ENCODE measurements at places on chromosomes 5 and 9.

DNA sequence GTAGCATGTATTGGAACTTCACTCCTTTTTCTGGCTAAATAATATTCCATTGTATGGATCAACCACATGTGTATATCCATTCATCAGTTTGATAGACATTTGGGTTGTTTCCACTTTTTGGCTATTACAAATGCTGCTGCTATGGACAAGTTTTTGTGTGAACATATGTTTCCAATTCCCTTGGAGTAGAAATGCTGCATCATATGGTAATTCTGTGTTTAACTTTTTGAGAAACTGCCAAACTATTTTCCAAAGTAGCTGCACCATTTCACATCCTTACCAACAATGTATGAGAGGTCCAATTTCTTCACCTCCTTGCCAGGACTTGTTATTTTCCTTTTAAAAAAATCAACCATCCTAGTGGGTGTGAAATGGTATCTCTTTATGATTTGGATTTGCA is 8.4 kb downstream of the FRRS1L start:
- no peak for DNase-seq

GRCh38 chr5:108672639-108673038 is 75.1 kb upstream of the FER start:
- DNase-seq, result no peak

DNA sequence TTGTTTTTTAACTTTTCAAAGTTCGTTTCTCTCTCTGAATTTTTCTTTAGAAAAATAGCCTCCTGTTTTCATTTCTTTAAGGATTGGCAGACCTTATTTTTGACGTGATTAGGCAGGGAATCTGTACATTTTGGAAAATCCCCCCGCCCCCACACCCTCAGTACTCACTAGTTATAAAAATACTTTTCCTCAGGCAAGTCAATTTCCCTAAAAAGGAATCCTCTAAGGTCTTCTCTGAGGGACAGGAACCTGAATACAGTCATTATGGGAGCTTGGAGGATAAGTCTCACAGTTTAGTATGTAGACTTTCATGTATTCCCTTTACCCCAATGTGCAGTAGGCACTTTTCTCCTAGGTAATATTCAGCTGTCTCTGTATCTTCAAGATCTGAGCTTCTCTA is 3.9 kb upstream of the FER start:
- DNase-seq, result no peak

- DNase-seq, result no peak
These were observed 41.1 kb upstream of the CDC42SE2 start for GRCh38 chr5:131222731-131223130.

GRCh38 chr9:87567001-87567400 is 69.3 kb downstream of the DAPK1 start:
- DNase-seq, result no peak

DNA sequence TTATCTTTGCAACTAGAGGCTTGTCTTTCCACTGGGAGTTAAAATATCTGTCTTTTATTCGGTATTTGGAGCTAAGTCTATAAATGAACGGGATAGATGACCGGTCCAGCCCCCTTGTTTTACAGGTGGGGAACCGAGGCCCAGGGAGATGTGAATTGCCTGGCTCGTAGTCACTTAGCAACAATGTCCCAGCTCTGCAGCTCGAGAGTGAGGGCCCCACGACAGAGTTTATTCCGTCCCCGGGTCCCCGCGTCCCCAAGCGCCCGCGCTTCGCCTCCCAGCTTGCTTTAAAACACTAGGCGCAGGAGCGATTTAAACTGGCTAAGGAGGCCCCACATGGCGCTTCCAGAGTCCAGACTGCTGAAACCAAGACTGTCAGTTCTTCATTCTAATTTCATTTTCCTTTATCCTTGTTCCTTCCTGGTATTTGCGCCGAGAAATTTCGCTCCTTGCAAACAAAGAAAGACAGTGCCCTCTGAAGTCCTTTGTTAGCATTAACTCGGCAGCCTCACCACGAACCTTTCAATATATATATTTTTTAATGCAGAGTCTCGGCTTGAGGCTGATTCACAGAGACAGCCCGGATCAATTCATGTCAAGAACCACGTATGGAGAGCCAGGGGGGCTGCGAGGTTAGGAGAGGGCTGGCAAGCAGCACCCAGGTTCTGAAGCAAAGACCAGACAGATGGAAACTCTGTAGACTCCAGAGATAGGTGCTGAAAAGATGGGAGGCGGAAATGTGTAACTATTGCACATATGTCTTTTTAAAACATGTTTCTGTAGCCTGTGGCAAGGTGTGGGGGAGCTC is 1.4 kb upstream of the ENC1 start:
- DNase-seq, result peak; percentile 35

- DNase-seq, result no peak
These were observed 64.1 kb downstream of the PLAC8L1 start for GRCh38 chr5:146041180-146041789.

DNA sequence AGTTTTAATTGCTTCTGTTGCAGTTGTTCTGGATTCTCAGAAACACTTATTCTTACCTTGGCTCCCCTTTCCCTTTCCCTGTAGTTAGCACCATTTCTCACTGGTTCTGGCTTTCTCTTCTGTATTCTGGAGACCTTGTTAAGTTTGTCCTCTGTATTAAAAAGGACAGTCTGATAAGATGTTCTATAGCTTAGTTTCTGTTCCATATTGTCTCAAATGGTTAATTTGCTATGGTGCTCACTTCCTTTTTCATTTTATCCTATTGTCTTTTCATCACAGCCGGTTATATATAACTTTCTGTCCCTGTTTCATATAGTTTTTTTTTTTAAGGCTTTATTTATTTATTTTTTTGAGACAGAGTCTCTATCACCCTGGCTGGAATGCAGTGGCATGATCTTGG is 41.4 kb upstream of the KIAA1958 start:
- DNase-seq, result no peak

DNA sequence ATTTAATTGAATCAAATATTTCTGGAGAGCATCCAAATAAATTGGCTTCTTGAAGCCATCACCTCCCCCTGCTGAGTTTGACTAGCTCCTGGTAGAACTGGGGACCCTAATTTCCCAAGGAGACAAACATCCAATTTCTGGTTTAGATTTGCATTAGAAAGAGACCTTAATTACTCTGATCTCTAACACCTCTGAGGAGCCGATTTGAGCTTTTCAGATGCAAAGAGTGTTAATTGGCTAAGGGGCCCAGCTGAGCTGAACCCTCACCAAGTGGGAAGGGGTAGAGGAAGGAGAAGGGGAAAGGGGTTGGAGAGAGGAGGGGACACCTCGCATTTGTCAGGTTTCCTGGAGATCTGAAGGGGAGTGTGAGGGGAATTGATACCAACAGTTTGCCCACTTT is 145.4 kb upstream of the SHB start:
- DNase-seq, result no peak

DNA sequence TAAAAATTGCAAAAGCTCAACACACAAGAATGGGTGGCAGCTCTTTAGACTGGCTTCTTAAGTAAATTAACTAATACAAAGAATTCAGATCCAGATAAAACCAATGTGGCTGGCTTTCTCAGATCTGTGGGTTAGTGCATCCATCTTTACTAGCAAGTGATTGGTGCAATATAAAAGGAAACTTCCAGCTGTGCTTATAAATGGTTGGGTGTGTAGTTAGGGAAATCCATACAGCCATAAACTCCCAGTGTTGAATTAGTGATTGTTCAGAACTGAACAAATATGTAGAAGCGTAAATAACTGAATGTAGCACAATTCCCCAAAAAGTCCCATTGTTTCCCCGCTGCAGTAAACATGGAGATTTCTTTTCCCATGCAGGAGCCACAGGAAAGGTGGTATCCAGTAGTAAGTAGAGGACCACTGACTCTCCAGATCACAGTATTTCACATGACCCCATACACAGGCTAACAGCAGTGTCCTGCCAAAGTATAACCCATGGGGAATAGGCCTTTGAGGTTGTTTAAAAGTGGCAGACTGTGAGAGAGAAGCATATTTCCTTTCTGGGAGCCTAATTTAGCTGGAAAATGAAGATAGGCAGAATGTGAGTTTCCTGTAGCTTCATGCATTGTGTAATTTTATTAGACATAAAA is 173.1 kb upstream of the SLC12A2 start:
- no peak for DNase-seq

GRCh38 chr5:177509381-177509951 is at the start of gene DOK3:
DOK3 (minus strand) TSS chr5:177509826; CDS start chr5:177509540, 286 bp downstream.
- DNase-seq, result no peak

DNA sequence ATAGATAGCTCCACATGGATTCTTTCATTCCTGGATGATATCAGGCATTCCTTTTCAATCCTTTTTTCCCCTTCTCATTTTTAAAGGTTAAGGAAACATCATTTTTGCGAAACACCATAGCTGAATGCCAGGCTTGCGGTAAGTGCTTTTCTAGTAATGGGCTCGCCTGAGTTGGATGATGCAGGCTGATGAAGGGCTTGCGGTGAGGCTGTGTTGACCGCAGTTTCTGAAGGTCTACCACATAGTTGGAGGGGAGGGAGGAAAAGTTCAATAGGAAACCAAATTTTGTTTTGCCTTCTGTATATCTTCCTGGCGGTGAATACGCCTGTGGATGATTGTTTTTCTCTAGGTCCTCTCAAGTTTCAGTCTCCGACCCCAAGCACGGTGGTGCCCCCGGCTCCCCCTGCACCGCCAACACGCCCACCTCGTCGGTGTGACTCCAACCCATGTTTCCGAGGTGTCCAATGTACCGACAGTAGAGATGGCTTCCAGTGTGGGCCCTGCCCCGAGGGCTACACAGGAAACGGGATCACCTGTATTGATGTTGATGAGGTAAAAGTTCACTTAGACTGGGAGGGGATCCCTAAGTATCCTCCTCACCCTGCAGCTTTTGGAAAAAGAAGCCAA is 24.3 kb downstream of the THBS4 start:
- DNase-seq, result no peak

DNA sequence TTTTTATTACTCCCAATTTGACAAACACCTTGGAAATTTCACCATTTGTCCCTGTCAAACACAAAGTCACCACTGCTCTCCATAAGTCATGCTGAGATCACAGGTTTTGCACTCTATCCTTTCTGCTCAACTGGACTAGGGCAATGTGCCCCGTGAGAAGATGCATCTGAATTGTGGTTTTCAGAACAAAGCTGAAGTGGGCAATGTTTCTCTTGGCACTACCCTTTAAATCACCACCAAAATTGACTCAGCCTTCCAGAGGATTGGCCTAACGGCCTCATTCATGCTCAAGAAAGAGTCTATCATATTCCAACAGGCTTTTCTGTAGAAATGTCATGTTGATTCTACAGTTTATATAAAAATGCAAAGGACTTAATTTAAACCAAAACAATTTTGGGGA is 81.0 kb upstream of the TRIO start:
- no peak for DNase-seq

DNA sequence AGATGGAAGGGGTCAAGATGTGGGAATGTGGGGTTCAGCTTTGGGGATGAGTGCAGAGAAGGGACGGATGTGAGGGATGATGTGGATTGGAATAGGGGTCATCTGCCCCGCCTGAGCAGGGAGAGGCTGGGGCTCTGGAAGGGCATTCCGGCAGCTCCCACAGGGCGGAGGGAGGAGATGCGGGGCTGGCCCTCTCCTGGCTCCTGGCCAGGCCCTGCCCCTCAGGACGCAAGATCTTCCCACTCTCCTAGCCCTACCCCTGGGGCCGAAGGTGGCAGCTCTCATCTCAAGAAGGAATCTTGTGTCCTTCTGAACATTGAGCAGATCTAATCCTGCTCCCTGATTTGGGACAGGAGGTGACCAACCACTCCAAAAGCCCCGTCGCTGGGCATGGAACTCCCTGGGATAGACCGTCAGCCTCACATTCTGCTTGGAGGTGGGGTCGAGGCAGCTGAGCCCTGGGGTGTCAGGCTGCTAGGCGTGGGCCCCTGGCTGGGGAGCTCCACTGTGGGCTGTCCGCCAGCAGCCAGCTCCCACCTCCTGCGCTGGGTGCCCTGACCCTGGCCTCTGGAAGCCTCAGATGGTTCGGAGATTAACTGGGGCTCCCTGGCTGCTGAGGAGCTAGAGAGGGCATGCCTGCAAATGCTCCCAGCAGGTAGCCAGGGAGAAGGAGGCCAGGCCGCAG is 125.2 kb downstream of the ZNF354C start:
- no peak for DNase-seq

GRCh38 chr9:136799854-136800657 is 3.9 kb downstream of the CCDC183 start:
- peak; percentile 90 for DNase-seq

DNA sequence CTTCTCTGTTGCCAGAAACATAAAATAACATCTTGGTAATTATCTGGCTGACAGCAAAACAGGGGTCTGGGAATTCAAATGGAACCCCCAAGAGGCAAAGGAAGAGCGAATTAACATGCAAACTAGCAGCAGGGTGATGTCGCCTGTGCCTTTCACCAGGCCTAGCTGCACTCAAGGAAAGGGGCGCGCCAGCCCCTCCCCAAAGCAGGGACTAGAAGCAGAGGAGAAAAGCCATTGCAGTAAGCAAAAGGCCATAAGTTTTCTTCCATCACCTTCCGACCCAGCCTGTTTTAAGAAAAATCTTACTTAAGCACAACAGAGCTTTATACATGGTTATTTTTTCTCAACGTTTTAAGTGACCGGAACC is 539 bp downstream of the POC5 start:
- no peak for DNase-seq

GRCh38 chr5:68433526-68433922 is 218.0 kb downstream of the PIK3R1 start:
- no peak for DNase-seq

GRCh38 chr9:116837018-116837989 is 150.2 kb downstream of the TRIM32 start:
- no peak for DNase-seq

- no peak for DNase-seq
These were observed 120.2 kb downstream of the ENTREP1 start for GRCh38 chr9:69445251-69445650.

DNA sequence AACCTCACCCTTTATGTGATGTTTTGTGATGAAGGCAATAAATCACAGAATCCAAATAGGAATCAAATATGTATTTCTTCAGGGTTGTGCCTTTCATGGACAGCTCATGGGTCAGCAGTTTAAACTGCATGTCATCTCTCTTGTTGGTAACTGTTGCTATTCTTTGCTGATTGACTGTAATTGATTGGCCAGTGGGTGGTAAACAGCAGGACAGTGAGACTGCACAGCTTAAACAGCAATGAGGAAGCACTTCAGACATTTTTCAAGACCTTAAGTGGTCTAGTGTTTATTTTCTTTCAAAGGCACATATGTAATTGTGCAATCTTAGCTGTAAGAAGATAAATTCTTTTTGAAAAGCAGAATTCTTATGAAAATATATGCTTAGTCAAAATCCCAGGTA is 260.5 kb downstream of the COX7C start:
- no peak for DNase-seq

DNA sequence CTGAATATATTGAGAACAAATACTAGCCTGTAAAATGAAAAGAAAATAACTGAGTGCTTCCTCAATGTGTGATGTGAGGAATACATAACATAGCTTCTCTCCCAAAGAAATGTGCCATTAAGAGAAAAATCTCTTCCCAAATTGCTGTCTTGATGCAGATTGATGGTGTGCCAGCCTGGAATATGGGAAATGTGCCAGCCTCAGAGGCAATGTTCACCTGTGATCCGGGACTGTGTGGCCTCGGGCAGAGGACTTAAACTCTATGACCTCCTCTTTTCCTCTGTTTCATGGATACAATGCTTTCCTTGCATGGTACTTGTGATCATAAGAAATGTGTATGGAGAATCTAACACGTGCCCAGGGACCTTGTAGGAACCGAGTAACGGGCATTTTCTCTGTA is 370.9 kb downstream of the DIRAS2 start:
- no peak for DNase-seq
